ENCODE measurements at places on chromosomes 5 and 9.

GRCh38 chr5:39759701-39760100 is 334.9 kb upstream of the DAB2 start:
- no peak for DNase-seq

DNA sequence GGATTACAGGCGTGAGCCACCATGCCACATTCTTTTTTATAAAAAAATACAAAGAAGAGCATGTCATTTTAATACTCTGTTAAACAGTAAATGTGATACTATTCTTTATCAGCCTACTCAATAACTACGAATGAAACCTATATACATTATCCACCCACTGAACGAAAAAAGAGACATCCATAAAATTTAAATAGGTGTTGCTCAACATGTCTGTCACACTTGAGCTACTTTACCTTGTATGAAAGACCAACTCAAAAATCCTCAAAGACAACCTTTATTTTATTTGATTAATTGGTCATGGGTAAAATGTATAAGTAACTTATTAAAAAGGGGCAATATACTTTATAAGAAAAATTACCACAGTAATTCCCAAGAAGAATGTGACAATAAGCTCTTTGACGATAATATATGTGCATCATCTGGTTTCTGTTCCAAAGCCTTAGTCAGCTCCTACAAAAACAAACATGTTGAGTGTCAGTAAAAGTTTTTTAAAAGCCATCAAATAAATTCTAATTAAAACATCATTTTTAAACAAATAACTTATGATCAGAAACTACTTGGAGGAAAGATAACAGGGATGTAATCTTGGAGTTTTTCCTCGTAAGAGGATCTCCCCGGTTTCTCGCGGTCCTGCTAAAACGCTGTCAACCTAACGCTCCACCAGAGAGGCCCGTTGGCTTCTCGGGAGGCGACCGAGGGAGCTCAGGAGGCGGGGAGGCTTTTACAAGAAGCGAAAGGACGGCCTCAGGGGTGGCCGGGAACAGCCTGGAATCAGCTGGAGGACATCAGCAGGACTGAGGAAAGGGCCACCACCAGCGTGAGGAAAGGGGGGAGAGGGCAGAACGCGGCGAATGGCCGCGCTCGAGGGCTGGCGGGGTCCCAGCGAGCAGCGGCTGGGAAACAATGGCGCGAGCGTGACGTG is 13.5 kb upstream of the ANKRD18B start:
- peak; percentile 44 for DNase-seq

DNA sequence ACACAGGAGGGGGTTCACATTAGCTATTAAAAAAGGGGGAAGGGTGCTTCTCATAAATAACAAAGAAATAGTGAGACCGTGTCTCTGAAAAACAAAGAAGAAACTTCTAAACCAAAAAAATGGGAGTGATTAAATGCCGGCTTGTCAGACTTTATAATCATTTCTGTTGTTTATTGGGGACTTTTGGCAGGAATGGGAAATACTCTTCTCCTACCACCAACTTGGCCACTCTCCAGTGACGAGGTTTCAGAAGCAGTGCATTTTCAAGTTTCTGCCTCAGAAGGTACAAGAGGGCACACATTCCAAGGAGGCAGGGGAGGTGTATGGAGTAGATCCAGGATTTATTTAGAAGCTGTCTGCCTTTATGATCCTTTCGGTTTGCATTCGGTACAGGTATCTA is 46.2 kb downstream of the LIX1 start:
- DNase-seq = no peak

DNA sequence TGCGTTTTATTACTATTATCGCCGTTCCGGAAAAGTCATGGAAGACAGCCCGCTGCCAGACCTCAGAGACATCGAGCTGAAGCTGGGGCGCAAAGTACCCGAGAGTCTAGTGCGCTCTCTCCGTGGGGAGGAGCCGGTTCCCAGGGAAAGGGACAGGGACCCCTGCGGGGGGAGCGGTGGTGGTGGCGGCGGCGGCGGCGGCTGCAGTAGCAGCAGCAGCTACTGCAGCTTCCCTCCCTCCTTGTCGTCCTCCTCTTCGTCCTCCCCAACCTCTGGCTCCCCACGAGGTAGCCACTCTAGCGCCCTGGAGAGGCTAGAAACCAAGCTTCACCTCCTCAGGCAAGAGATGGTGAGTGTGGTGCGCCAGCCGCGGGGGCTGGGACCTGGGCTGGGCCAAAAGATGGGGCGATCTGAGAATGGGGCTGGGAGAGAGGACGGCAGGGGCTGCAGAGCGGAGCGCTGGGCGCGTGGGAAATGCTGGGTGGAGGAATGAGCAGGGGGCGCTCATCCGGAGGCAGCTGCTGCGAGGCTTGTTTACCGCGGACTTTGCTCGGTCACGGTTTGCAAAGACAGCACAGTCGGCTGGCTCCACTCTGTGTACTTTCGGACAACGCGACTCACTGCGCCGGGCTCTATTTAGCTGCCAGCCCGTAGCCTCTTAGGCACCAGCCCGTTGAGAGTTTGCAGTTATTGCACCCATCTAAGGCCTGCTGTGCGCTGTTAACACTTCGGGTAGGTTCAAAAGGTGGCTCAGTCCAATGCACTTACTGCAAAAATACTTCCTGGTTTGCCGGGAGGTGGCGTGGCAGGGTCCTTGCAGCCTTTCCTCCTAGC is 1.1 kb downstream of the LURAP1L start:
- DNase-seq = no peak

DNA sequence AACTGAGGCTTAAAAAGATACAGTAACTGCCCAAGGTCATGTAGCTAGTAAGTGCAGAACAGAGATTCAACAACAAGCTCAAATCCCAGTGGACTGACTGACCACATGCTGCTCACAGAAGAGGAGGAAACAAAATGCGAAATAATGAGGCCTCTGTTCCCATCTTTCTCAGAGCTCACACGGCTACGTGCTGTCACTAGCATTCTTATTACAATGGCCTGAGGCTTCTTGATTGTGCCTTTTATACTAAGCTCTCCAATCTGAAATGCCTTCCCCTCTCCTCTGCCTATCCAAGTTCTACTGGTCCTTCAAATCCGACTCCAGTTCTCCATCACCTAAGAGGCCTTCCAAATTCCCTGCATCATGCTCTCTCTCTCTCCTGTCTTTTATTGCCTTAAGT is 26.0 kb downstream of the SGTB start:
- no peak for DNase-seq

DNA sequence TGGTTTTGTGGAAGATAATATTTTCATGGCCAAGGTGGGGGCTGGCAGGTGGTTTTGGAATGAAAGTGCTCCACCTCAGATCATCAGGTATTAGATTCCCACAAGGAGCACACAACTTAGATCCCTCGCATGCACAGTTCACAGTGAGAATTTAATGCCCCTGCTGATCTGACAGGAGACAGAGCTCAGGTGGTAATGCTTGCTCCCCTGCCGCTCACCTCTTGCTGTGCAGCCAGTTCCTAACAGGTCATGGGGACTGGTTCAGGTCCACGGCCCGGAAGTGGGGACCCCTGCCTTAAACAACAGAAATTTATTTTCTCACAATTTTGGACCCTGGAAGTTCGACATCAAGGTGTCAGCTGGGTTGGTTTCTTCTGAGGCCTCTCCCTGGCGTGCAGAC is 668.7 kb upstream of the ZNF608 start:
- DNase-seq = no peak

DNA sequence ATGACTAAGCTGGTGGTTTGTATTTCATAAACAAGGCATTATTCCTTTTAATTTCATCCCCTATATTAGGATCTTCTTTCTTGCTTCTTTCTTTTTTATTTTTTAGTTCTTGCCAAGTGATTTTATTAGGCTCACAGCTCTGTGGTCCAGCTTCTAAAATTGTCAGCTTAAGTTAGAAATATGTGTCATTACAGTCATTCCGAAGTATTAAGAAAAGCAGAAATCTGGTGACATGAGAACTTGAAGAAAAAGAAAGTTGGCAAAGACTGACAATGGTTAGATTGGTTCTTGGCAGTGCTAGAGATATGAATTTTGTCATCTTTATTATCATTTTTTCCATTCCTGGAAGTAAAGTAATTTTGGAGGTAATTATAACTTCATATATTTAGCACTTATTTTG is 166.5 kb upstream of the PRR16 start:
- no peak for DNase-seq

- DNase-seq = no peak
These were observed 188.7 kb downstream of the CHSY3 start for GRCh38 chr5:130092991-130093390.

GRCh38 chr5:33229216-33229615 is 211.5 kb upstream of the TARS1 start:
- no peak for DNase-seq

DNA sequence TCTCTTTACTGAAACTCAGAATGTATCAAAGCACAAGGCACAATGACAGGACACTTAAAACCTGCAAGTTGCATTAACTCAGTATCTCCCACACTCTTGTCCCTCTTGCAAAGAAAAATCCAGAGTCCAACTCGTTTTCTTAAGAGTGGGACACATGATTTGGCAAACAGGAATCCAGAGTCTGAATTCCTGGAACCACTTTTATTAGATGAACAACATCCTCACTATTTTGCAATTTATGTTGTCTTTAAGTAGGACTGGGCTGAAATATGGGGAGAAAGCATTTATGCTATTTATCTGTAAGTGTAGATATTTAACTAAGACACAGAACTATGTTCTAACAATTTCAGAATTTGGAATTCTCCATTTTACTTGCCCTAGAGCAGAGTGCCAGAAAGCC is 69.1 kb downstream of the ABCA1 start:
- no peak for DNase-seq

- no peak for DNase-seq
These were observed 613.6 kb downstream of the ZNF608 start for GRCh38 chr5:124132843-124133242.

DNA sequence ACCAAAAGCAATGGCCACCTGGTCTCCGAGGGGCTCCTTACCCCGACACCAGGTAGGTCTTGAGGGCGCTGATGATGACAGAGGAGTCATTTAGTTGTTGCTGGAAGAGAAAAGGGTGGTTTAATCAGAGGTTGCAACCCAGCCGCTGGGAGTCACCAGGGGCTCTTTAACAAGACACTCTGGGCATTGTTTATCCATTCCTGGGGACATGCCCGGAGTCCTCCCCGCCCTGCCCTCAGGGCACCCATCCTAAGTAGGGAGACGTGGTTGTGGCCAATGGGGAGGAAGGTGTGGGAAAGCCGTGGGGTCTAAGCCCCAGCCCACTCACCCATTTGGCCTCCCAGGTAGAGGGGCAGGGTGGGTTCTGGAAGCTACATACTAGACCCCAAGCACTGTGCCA is 3.1 kb downstream of the PTGES2 start:
- DNase-seq = no peak

GRCh38 chr5:178595150-178595549 is 5.0 kb upstream of the COL23A1 start:
- no peak for DNase-seq

DNA sequence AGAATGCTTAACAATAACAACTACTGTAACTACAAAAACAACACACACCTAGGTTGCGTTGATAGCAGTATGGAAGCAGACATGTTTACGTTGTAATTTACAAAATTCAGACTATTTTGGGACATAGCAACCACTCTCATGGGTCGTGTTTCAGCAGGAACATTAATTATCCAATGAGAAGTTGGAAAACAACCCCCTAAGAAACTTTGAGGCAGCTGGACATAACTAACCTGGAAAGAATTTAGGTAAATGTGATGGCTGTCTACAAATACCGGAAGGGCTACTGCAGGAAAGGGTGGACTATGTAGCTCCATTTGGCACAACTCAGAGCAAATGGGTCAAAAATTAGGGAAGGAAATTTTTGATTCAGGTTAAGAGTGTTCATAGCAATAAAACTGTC is 409.3 kb downstream of the ADGRV1 start:
- DNase-seq = no peak

- no peak for DNase-seq
These were observed 598.3 kb upstream of the FAM174A start for GRCh38 chr5:99936911-99937310.

- DNase-seq = no peak
These were observed 196.4 kb downstream of the EFNA5 start for GRCh38 chr5:107474361-107474715.

- no peak for DNase-seq
These were observed 406.0 kb upstream of the KLF4 start for GRCh38 chr9:107895501-107896001.

DNA sequence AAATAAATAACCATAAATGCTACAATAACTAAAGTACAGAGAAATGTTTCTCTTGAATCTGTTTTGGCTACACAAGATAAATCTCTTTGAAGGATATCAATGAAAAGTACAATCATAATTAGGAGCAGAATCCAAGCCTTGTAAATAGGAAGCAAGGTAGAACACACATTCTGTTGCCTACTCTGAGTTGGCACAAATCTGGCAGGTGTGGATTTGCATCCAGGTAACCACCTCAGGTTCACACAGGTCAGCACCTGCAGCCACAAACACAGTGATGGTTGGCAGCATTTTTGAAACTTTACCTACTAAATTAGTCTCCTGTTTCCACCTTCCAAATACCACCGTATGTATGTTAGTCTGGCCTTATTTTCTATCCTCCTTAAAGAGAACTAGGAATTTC is 105.3 kb upstream of the PIK3R1 start:
- no peak for DNase-seq

DNA sequence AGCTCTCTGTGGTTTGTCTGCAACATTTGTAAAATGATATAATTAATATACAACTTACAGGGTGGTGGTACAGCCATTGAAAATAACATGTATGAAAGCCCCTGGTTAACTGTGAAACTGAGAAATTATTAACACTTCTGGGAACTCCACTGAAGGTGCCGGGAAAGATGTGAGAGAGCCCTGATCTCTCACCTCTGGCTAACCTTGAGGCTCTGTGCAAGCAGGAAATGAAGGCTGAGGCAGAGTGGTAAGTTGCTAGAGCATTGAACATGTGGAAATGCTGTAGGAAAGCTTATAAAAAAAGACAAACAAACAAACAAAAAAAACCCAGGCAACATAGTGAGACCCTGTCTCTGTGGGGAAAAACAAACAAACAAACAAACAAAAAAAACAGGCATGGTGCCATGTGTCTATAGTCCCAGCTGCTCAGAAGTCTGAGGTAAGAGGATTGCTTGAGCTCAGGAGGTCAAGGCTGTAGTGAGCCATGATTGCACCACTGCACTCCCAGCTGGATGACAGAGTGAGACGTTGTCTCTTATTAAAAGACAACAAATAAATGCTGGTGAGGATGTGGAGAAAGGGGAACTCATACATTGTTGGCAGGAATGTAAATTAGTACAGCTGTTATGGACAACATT is 7.5 kb downstream of the CATSPER3 start:
- DNase-seq = no peak

GRCh38 chr5:180784497-180785097 is 18.0 kb downstream of the MGAT1 start:
- peak; percentile 72 for DNase-seq

GRCh38 chr9:86175223-86175622 is 75.9 kb upstream of the GOLM1 start:
- DNase-seq = no peak

DNA sequence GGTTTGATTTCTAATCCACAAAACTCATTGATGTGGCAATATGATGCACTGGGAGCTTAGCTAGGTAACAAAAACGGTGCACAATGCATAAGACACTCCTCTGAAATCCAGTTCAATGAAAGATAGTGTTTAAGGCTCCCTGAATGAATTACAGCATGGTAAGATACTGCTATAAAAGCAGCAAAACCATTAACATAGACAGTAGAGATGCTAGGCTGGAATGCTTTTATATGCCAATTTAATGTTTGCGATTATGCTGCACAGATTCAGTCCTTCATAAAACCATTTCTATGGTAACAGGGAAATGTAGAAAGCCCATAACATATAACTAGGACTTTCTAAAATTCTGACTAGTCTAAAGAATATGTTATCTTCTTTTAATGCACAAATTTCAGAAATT is 180.8 kb upstream of the NUDT12 start:
- DNase-seq = no peak
